ENCODE measurements at places on chromosomes 7 and 10. TPM values are rescaled to one million over a fixed set of nuclear protein-coding genes. Genes with fewer than 3 reads are reported as not detected.

Gene NUTM2B
- polyA plus RNA-seq: 7.5 TPM

Gene SFRP5
- 4.1 TPM for polyA plus RNA-seq

DNA sequence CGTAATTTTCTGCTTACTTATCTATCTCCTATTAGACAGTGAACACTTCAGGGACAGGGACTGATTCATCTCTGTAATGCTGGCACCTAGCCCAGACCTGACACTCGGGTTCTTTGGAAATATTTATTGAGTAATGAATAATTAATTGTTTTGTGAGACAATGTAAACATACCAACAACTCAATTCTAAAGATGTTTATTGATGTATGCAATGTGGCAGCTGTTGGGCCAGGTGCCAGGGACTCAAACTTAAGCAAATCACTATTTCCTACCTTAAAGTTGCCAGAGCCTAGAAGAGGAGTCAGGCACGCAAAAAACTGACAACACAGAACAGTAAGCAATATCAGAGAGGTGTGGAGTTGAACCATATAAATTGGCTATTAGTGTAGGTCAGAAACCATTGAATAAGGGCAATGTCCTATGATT lies 63.6 kb upstream of the BMPER start:
- DNase-seq: no peak

Gene TEX36
- polyA plus RNA-seq: not detected

Gene GFRA1
- polyA plus RNA-seq: 60.1 TPM

Gene OR2A5
- 0.30 TPM for polyA plus RNA-seq

DNA sequence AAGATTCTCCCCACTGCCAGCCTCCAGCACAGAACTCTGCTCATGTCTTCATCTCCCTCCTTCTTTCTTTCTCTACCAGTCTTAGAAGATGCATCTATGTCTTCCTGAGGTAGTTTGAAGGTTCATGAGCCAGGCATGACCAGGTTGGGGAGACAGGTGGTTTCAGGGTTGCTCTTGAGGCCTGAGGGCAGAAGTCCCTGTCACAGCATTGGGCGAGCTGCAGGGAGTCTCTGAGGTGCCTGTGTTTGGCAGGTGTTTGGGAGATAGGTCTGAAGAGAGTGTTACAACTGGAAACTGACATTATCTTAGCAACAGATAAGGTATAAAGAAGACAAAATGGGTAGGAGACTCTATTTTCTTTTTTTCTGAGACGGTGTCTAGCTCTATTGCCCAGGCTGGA lies 18.7 kb downstream of the PRSS2 start:
- no peak for DNase-seq

Measured in spinal cord (tissue), 10 donors.